GM18507 (cell line): ENCODE measurements at places on chromosomes 13 and 19.

DNA sequence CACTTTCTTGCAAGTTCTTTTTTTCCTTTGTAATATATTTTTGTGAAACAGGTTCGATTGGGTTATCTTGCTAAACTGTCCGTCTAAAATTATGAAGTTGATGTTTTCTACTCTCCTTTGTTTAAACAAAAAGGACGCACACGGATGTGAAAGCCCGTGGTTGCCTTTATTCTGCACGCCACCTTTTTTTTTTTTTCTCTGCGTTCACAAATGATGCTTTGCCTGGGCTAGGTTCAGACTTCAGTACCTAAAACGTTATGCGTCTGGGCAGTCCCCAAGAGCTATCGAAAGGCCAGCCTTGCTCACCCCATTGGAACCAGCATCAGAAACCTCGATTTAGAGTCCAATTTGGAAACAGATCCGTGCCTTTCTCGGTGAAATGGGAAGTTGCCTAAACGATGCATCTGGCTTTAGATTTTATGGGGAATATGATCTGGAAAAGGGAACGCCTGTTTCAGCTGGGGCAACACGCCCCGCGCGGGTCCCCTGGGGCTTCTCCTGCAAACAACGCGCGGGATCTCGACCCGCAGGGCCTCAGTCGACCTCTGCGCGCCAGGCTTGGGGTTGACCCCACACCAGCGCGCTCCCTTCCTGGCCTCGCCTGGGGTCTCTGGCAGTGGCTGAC lies 113.9 kb downstream of the KCNRG start:
- no peak for DNase-seq

GRCh38 chr13:67557642-67558241 lies 327.6 kb upstream of the PCDH9 start:
- DNase-seq, result no peak

DNA sequence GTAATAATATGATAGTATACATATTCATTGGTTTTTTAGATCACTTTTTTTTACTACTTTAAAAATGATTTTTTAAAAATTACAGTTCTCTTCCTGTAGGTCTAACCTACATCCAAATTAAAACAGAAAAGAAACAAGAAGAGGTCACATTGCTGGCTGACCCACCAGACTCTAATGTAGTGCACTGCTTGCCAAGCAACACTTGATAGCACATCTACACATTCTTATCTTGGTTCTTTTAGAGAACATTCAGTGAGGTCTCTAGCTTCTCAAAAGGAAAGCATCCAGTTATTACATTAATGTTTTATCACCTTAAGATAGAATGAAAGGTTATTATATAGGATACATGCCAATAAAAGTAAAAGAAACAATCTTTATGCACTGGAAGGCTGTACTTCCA lies 35.6 kb downstream of the NDFIP2 start:
- DNase-seq, result no peak

DNA sequence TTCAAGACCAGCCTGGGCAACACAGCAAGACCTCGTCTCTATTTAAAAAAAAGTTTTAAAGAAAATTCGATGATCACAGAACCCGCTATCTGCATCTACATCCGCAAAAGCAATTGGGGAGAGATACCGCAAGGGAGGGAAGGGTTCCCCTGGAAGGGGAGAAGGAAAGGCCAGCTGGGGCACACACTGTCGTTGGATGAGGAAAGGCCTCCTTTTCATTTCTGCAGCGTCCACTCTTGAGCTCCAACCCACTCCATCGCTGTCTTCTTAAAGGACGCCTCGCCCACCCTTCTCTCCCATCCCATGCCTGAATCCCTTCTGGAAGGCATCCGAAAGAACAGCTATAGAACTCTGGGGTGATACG lies 3.2 kb upstream of the PRKCG start:
- DNase-seq, result no peak

GRCh38 chr13:60009300-60010253 lies 154.2 kb downstream of the DIAPH3 start:
- no peak for DNase-seq

GRCh38 chr13:111152844-111153243 lies 37.7 kb downstream of the ARHGEF7 start:
- DNase-seq, result no peak

- no peak for DNase-seq
Measured at GRCh38 chr13:34623331-34623730, 318.7 kb upstream of the NBEA start.

GRCh38 chr13:66138172-66138811 lies 1091.8 kb downstream of the PCDH9 start:
- peak; percentile 17 for DNase-seq

- DNase-seq, result no peak
Measured at GRCh38 chr13:102845289-102845629, 573 bp upstream of the ERCC5 start.

GRCh38 chr13:29081036-29081435 lies 260.9 kb downstream of the MTUS2 start:
- no peak for DNase-seq

DNA sequence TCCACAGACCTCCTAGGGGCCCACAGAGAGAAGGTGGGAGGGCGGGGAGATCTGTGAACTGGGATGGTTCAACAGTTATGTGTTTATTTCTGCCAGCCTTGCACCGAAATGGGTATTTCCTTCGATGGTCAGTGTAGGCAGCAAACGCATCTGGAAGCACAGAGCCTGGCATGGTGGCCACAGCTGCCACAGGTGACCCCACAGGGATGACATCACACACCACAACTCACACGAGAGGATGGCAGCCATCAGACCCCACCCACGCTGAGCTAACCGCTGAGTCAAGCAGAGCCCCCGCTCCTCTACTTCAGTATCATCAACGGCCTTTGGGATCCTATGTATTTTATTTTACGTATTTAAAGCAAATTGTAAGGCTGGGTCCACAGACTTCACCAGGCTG lies 37.4 kb downstream of the NAXD start:
- no peak for DNase-seq

DNA sequence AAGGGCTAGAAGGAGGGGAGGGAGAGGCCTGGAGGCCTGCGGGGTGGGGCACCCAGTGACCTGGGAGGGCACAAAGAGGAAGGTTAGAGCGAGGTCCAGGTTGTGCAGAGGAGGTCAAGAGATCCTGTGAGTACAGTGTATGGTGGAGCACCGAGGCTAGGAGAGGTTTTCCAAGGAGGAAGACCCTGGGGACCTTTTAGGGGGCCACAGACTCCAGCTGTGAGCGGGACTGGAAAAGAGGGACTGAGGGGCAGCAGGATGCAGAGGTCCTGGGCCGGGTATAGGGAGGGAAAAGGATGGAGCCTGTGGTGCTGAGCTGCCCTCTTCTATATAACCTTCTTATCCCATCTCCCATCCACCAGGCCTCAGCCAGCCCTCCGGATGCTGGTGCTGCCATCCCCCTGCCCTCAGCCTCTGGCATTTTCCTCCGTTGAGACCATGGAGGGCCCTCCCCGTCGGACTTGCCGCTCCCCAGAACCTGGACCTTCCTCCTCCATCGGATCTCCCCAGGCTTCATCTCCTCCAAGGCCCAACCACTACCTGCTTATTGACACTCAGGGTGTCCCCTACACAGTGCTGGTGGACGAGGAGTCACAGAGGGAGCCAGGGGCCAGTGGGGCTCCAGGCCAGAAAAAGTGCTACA lies 863 bp downstream of the ZNF581 start:
- no peak for DNase-seq

- DNase-seq, result no peak
Measured at GRCh38 chr19:30131722-30132291, 189.8 kb downstream of the URI1 start.

GRCh38 chr19:18660939-18661670 lies 22.4 kb upstream of the CRTC1 start:
- DNase-seq, result no peak

DNA sequence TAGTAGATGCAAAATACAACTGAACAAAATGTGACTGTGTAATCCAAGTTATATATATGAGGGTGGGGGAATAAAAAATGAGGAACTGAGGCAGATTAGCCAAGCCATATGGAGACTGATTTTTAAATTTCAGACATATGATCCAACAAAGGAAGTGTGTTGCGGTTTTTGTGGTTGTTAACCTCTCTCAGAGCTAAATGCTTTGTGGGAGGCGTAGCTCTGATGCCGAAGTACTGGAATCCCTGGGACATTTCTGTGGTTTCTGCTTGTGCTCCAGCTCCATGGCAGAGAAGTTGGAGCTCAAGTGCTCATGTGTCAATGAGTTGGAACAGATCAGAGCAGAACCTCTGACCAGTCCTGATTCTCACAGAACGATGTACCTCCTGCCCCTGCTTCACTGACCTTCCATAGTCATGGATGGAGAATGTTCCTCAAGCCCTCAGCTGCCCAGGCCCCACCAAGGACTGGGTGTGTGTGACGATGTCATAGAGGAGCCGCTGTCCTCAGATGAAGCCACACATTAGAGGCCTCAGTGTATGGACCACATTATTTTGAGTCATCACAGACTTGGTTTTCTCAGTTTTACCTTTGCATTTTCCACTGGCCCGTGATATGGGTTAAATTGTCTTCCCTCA lies 107.6 kb downstream of the SOX1 start:
- DNase-seq, result no peak

- no peak for DNase-seq
Measured at GRCh38 chr13:45119469-45119990, 780 bp upstream of the GTF2F2 start.

GRCh38 chr13:43730642-43731041 lies 56.1 kb downstream of the ENOX1 start:
- DNase-seq, result no peak

DNA sequence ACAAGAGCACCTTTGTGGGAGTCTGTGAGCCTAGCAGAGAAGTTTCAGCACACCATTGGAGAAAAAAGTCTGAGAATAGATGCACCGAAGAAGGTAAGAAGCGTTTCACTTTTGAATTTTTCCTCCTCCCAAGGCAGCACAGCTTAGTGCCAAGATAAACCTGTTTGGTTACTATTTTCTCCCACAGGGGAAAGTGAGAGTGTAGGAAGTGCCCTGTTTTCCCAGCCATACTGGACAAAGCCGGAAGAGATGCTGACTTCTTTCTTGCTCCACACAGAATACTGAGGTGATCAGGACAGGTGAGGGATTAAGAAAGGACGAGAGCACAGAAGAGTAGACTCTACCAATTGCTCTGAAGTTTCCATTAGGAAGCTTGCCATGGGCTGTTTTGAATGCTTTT lies 1011.0 kb upstream of the MIR17HG start:
- DNase-seq, result no peak

DNA sequence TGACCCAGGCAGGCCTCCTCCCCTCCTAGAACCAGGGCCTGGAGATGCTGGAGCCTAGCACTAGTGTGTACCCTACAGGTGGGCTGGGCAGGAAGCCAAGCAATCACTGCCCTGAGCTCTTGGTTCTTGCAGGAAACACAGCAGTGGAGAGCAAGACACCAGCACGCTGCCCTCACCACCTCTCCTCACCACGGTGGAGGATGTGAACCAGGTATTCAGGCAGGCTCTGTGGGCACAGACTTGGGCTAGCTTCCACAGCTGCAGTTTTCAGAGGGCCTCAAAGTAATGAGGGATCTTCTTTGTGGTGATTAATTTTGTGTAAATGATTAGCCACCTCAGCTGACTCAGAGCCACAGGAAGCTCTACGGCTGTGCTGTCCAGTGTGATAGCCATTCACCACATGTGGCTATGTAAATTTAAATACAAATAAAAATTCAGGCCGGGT lies 13.6 kb upstream of the GPI start:
- DNase-seq, result no peak

DNA sequence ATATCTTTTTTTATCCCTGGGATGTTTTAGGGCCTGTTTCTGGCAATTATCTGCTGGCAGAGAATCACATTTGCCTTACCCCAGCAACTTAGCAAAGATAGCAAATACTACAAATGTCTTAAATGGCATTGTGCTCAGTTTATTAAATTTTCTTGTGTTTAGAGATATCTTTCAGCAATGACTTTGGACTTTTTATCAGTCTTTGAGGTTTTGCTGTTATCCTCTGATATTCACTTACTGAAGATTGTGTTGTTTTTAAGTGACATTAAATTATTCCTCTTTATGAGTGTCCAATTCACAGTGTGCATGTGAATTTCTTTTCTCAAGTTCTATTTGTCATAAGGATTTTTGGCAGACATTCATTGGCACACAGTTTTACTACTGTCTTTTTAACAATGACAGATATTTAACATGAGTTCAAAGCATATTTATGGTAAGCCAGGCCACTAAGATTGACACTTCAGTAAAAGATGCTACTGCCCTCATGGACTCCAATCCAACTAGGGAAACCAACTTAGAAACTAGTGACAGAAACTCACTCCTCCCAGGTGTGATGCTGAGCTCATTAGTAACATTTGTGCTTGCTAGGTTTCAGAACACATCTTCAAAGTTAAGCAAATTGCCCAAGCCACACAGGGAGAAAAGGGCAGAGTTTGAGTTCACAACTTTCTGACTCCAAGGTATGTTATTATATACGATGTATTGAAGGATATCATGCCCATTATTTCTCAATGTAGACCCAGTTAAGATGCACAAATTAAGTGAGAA lies 481.9 kb downstream of the GPC6 start:
- no peak for DNase-seq

DNA sequence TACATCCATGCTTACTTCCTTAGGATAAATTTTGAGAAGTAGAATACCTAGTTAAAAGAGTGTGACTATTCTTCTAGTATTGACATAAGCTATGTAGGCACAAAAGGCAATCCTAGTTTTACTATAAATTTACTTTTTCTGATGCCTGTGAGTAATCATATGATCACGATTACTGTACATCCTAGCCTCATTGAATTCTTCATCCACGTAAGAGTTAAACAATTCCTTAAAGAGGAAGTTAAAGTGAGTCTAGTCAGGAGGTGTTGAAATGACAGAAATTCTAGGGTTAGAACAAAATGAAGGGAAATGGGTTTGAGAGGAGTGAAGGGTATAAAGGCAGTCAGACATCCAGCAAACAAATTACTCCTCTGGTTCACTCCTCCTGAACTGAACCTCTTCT lies at the start of gene ACOD1:
TSS of gene ACOD1 (plus strand) at position 363 of the 400 bp plus-strand sequence. CDS start 48 bp downstream, outside the sequence.
- no peak for DNase-seq

DNA sequence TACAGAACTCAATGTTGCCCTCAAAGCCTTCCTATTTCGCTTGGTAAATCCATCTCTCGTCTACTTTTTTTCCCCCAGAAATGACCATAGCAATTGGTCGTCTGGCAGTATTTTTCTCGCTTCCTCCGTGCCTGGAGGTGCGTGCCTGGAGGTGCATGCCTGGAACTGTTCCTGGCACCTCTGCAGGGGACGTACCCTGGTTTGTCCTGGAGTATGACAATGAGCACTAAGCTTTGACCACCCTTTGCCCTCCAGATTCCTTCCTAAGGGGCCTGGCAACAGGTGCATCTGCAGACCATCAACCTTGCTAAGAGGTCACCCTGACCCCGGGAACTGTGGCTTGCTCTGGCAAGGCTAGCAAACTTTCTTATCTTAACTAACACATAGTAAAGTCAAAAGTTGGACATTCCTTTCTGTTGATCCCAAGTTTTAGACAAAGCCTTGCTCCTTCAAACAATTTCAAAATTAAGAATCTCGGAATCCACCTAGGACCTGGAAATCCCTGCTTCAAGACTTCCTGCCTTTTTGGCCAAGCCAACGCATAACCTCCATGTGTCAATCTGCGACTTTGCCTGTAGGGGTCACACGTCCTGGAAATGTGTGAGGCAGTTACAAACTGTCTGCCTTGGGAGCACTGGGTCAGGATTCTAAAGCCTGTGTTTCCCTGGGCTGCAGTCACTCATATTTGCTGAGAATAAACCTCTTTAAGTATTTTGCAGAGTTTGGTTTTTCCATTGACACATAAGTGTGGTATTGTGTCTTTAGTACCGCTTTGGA lies 28.8 kb upstream of the TUBGCP3 start:
- peak; percentile 40 for DNase-seq

GRCh38 chr13:99657848-99658260 lies 156.6 kb downstream of the TM9SF2 start:
- DNase-seq, result no peak

GRCh38 chr13:50400035-50400726 lies 384.9 kb downstream of the KCNRG start:
- no peak for DNase-seq
